Heart right ventricle (tissue), 16 donors: ENCODE measurements at places on chromosomes 3 and 15. TPM values are rescaled to one million over a fixed set of nuclear protein-coding genes. Genes with fewer than 3 reads are reported as not detected.

- DNase-seq, result no peak
Observed at GRCh38 chr3:49104052-49104426, 518 bp downstream of the QARS1 start.

GRCh38 chr3:145952536-145952935, 208.4 kb downstream of the PLOD2 start:
- DNase-seq, result no peak

DNA sequence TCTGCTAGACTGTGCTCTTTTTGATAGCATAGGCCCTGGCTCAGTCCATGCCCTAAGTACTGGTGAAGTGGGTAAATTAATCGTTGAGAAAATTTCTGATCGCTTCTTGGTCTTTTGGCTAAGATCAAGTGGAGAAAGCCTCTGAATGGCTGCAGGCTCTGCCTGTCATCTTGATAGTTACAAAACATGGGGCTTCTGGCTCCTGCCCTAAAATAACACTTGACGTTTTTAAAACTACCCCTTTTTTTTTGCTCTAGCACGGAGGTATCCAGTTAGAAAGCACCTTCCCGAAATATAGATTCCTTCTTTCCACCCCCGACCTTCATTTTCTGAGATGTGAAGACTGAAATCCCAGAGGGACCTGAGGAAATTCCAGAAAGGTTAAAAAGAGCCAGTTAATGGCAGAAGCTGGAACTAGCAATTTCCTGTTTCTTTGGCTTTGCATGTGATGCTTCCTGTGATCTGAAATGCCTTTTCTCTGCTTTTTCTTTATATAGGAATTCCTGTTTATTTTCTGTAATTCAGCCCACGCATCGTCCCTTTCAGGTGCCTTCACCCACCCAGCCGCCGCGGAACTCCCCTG, 799 bp upstream of the C2CD4B start:
- peak; percentile 58 for DNase-seq

GRCh38 chr15:61196711-61197586, 32.2 kb downstream of the RORA start:
- no peak for DNase-seq

DNA sequence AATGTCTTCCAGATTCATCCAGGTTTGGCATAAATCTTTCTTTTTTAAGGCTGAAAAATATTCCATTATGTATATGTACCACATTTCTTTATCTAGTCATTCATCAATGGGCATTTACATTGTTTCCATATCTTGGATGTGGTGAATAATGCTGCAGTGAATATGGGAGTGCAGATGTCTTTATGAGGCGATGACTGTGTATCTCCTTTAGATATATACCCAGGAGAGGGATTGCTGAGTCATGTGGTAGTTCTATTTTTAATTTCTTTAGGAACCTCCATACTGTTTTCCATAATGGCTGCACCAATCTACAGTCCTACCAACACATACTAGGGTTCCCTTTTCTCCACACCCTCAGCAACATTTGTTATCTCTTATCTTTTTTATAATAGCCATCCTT, 96.3 kb downstream of the LRRC28 start:
- DNase-seq, result no peak

UCN2 gene
- not detected for total RNA-seq

- DNase-seq, result peak; percentile 19
Observed at GRCh38 chr3:29176501-29176900, 104.4 kb upstream of the RBMS3 start.

GRCh38 chr3:30557746-30558303, 48.6 kb upstream of the TGFBR2 start:
- DNase-seq, result no peak

DNA sequence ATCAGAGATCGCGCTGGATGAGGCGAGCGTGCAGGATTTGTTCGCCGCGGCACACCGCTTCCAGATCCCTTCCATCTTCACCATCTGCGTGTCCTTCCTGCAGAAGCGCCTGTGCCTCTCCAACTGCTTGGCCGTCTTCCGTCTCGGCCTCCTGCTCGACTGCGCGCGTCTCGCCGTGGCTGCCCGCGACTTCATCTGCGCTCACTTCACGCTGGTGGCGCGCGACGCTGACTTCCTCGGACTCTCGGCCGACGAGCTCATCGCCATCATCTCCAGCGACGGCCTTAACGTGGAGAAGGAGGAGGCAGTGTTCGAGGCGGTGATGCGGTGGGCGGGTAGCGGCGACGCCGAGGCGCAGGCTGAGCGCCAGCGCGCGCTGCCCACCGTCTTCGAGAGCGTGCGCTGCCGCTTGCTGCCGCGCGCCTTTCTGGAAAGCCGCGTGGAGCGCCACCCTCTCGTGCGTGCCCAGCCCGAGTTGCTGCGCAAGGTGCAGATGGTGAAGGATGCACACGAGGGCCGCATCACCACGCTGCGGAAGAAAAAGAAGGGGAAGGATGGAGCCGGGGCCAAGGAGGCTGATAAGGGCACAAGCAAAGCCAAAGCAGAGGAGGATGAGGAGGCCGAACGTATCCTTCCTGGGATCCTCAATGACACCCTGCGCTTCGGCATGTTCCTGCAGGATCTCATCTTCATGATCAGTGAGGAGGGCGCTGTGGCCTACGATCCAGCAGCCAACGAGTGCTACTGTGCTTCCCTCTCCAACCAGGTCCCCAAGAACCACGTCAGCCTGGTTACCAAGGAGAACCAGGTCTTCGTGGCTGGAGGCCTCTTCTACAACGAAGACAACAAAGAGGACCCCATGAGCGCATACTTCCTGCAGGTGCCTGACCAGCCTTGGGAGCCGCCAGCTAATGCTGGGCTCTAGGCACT, 819 bp downstream of the KLHL40 start:
- no peak for DNase-seq

CCDC9B gene
- 155 TPM for total RNA-seq

DNA sequence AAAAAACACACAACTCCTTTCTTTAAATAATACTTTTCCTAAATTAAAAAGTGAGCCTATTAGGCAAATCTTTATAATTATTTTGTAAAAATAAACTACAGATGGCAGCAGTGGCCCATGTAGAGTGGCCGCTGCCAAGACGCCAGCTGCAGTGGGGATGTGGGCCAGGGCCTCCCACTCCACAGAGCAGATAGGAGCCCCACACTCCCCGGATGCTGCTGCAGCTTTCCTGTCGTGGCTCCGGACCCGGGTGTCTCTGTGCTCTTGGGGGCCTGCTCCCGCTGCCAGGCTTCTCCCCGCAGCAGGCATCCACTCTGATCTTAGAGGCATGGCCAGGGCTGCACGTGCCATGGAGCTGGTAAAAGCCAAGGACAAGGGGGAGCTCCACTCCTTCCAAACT, 67.5 kb downstream of the PROS1 start:
- DNase-seq, result peak; percentile 33

DNA sequence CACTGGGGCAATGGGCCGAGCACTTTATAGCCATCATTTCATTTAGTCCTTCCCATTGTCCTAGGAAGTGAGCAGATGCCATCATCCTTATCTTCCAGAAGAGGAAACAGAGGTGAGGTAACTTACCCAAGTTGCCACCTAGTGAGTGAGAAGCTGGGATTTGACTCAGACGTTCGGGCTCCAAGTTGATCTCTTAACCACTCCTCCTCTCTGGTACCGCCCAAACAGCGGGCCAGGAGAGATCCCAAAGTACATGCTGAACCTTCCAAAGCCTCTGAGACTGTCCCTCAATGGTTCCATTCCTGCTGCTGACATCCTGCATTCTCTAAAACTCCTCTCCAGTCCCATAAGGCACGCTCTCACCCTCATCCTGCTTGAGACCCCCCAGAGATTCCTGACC, 56.2 kb downstream of the EXOG start:
- no peak for DNase-seq

DNA sequence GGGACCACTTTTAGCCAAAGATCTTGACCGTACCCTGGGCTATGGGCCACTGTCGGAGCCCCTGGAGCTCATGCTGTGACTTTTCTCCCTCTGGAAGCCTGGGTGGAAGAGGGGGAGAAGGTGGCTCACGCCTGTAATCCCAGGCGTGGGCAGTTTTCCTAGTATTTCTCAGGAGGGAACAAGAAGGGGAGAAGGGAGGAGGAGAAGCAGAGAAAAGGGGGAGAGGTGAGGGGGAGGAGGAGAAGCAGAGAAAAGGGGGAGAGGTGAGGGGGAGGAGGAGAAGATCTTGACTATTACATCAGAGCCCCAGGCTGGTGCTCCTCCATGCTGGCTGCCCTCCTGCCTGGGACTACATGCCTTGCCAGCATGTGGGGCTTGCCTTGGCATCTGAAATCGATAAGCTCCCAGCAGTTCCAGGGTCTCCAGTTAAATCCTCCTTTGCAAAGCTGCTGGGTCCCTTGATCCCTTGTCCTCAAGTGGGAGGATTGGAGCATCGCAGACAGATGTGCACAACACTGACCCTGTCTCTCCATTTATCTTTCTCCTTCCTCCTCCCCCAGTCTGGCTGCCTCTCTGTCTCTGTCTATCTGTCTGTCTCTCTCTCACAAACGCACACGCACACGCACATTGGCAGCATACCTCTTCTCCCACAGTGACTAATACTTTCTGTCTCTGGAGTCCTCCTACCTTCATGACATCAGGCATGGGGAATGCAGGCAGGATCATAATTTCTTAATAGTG, 41.6 kb downstream of the MRAS start:
- DNase-seq, result no peak

FGF7 gene
- 44.2 TPM for total RNA-seq

GRCh38 chr15:31338879-31339557, 12.4 kb downstream of the KLF13 start:
- DNase-seq, result peak; percentile 80

DNA sequence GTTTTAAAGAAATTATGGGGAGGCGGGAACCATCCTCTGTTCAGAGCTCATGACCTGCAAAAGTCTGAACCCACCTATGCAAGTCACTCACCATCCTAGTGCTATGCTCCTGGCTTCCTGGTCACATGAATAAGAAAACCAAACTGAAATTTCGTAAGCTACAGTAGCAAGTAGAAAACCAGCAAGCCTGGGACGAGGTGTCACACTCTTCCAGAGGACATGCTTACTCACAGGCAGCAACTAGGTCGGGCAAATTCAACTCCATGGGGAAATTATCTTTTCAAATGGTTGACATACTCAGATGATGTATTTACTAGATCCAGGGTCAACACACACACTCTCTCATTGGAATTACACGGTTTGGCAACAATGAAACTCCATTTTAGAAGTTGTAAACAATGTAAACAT, 31.3 kb downstream of the LDHAL6B start:
- no peak for DNase-seq

DNA sequence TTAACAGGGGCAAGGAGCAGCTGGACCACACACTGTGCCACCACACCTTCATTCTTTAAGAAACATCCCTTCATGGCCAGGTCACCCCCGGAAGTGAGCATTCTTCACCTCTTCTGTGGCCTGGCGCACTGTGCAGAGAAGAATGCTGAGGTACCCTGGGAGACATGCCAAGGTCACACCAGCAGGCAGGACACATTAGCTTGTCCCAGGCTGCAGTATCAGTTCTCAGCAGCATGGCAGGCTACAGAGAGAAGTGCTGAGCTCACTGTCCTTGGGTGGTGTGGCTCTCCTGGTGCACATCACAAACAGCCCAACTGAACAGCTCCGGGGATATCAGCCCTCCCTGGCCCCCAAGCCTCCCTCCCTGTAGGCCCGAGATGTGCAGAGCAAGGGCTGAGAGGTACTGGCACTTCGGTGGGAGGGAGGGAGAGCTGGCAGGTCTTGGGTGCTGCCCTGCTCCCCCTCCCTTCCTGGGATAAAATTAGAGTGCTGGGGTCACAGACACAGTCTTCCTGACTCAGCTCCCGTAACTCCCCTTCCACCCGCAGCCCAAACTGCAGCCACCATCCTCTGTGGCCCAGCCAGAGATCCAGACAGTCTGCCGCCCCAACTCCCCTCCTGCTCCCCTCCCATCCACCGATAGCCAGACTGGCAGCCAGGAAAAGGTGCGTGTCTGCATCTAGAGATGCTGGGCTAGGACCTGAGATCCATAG, 13.4 kb downstream of the SEMA7A start:
- DNase-seq, result no peak

- no peak for DNase-seq
Observed at GRCh38 chr3:54987719-54988118, 59.9 kb upstream of the LRTM1 start.

DNA sequence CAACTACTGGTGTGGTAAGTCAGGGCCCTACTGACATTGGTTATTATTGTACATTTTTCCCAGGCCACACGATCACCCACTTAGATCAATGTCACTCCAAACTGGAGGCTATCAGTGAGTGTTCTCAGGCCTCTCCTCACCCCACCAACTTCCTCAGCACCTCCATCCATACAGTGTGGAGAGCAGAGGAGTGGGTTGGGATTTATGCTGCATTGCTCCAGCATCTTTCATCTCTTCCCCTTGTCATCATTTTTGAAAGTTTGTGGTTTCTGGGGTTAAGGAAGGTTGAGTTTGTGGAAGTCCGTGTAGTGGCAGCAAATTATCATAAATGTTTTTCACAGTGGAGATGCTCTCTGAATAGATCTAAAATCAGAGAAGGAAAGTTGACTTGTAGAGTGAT, 60.2 kb downstream of the TLNRD1 start:
- no peak for DNase-seq

GRCh38 chr15:59622289-59622688, 10.7 kb downstream of the GCNT3 start:
- no peak for DNase-seq

- no peak for DNase-seq
Observed at GRCh38 chr3:65305836-65306235, 618.0 kb upstream of the ADAMTS9 start.

GP5 gene
- total RNA-seq, result 0.13 TPM

GRCh38 chr15:65333148-65333820, 28.8 kb downstream of the RNU5B-1 start:
- no peak for DNase-seq

DNA sequence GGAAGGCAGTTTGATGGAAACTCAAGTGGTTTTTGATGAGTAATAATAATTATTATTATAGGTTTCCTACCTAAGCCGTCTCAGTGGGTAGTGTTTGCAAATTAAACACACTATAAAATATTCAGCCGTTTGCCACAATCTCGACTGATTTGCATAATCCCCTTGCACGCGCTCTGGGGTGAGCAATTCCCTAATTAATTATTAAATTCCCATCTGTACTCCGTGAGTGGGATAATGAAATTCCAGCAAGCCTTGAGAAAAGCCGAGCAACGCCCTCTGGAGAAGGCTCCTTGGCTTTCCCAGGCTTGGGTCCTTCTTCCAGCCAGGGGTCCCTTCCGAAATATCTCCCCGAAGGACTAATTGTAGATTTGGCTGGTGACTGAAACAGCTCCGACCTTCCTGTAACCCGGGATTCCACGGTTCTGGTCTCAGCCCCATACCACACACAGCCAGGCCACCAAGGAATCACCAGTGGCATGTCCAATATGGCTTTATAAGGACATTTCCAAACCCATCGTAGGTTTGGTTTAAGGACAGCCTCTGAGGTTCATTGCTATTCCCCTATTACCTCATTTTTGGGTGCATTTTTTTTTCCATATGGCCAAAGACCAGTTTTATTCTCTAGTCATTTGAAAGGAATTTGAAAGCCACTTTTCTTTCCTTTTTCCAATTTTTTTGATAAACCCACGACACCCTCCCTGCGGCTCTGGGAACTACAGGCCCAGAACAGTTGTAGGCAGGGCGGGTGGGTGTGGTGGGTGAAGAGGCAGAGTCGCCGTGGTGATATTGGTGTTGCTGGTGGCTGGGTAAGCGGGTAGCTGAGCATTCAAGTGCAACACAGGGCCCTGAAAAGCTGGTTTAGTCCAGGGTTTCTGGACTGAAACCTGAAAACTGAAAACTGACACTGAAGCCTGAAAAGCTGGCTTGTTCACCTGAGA, 33.2 kb upstream of the RGMA start:
- DNase-seq, result no peak

- DNase-seq, result no peak
Observed at GRCh38 chr15:82852941-82853561, 43.6 kb downstream of the WHAMM start.

- DNase-seq, result no peak
Observed at GRCh38 chr15:38112406-38112805, 140.2 kb upstream of the SPRED1 start.

WDR72 gene
- not detected for total RNA-seq

- DNase-seq, result no peak
Observed at GRCh38 chr3:152315623-152316022, 46.9 kb downstream of the MBNL1 start.
